Fibroblast of mammary gland (primary cell): ENCODE measurements at places on chromosomes 2 and 18.

- DNase-seq, result no peak
Measured at GRCh38 chr18:78086931-78087330, 837.3 kb downstream of the GALR1 start.

GRCh38 chr2:104880076-104880475 lies 26.2 kb downstream of the POU3F3 start:
- DNase-seq, result no peak

- peak; percentile 82 for DNase-seq
Measured at GRCh38 chr2:217790681-217791392, 212.0 kb downstream of the TNS1 start.

- peak; percentile 98 for DNase-seq
Measured at GRCh38 chr2:128306081-128306930, 12.4 kb downstream of the HS6ST1 start.

DNA sequence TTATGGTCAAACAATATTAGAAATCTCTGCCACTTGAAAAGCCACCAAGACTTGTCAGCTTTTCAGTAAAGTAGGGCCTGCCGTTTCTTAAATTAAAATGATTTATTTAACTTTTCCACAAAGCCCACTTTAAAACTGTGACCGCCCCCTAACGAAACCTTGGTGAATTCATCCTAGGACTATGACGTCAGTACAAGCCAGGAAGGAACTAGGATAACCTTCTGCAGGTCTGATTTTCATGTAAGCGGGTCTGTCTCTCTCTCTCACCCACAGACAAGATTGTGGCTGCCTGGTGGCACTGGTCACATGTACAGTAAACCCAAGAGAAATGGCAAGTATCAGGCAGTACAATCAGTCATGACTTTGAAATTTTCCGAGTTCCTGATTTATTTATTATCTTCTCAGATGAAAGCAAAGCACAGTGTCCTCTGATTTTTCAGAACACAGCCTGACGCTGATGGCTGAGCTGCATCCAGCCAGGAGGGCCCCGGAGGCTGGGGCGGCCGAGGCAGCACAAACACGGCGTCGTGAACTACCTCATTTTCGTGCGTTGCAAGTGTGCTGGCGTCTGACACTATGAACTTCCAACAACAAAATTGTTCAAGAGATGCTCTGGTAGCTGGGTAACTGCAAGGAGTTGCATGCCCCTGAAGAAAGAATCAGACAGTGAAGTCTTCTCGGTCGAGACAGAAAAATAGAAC lies 18.9 kb downstream of the SALL3 start:
- DNase-seq, result no peak

GRCh38 chr18:61992285-61992684 lies 99.5 kb upstream of the RNF152 start:
- peak; percentile 76 for DNase-seq

GRCh38 chr18:58187674-58188073 lies 143.6 kb downstream of the NEDD4L start:
- DNase-seq, result no peak

- DNase-seq, result no peak
Measured at GRCh38 chr18:6495536-6495935, 80.8 kb upstream of the L3MBTL4 start.

DNA sequence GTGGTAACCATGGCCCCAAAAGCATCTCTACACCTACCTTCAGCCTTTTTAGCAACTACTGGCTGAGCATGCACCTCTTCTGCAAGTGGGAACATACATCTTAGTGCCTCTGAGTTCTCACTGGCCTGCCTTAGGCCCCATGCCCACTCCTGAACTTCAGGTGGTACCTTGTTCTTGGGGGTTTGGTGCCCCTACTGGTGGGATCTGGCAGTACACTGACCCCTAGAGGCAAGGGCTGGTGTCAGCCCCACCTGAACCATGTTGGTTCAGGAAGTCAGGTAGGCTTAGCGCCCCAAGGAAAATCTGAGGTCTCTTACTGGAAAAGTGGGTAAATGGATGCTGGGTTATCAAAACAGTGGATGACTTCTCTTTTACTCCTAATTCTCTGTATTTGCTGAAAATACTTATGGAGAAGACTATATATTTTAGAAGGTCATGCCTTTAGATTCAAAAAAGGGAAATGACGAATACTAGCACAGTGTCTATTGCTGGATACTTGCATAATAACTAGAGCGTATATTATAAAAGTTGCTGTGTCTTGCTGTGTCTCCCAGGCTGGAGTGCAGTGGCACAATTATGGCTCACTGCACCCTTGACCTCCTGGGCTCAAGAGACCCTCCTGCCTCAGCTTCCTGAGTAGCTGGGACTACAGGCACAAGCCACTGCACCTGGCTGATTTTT lies 84.6 kb downstream of the RAB31 start:
- no peak for DNase-seq

DNA sequence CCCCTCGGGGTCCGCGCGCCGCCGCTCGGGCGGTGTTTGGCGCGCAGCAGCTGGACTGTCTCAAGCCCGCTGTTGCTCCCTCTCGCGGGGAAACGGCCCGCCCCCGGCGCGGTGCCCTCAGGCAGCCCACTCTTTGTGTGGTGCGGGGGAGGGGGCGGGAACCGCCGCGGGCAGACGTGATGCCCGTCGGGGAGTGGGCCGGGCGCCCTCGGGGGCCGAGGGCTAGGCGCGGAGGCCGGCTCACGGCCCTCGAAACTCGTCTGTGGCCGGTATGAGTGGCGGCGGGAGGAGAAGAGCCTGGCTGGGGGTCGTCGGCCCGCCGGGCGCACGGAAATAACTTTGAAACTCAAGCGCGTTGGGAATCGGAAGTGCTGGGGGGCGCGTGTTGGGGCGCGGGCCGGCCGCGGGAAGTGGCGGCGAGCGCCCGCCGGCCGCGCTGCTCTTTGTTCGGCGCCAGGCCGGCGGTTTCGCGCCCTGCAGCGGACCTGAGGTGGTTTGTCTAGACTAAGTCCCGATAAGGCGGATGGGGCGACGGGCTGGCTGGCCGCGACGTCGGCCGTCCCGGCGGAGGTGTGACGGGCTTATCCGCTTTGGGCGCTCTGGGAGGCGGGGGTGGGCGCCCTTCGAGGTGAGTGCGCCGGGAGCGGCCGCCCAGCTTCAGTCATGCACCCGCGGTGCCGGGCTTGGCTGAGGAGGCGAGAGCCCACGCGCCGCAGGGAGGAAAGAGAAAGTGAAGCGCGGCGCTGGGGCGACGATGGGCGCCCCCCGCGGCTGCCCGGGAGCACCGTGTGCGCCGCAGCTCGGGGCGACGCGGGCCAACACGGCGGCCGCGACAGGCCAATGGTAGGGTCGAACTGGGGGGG lies 679 bp downstream of the PTMA start:
- DNase-seq, result peak; percentile 25

DNA sequence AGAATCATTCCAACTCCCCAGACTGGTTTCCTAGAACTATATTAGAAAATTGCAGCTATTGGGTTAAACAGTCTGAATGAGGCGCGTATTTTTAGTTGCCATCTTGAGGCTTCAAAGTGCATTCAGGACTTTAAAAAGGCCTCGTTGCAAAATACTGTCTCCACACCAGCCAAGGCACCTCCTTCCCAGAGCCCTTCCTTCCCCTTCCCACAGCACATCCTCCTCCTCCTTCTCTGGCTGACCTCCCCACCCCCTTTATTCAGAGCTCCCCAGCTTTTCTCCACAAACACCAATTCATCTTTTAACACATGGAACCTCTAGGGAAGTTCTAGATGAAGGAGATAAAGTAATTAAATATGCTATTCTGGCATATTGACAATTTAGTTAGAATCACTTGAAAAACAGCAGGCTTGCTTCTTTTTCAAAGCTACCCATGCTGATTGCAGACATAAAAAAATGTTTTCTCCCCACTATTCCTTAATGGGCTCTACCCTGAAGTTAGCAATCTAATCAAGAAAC lies 90.3 kb downstream of the RTP5 start:
- no peak for DNase-seq

- no peak for DNase-seq
Measured at GRCh38 chr18:26312199-26312598, 86.0 kb downstream of the TAF4B start.

DNA sequence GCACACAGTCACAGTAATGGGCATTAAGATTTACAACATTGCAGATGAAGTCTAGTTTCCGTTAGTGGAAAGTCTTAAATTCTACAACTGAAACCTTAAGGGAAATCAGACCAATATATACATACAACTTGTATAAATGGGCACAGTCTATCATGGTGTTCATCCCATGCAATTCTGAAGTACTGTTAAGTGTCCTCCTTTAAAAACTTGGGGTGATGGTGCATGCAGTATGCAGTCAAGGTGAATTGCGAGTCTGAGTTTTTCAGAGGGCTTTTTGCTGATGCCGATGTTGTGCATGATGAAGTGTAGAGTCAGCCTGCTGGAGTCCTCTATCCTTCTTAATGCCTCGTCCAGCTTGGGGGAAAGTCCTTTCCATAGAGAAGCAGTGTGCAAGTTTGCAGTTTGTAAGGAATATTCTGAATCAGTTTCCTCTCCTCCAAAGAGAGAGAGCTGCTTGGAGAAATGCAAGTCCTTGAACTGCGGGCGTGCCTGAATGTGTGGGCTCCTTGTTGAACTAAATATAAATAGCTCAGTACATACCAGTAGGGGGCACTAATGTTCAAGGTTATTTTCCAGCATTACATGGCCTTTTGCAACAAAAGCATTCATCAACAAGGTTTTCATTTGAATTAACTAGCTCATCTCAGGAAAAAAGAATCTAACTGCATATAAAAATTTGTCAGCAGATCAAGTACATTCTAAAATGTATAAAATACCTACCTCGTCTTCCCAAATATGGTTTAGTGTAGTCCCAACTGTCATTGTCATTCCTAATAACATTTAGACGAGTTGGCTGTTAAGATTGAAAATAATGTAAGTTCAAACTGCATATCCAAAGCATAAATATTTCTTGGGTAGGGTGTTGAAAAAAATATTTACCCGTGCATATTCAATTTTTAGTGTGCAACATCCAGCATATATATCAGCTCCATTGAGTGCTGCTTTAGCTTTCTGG lies 21.3 kb downstream of the HNRNPLL start:
- peak; percentile 87 for DNase-seq

GRCh38 chr2:39550701-39551285 lies 113.7 kb upstream of the MAP4K3 start:
- DNase-seq, result no peak

- no peak for DNase-seq
Measured at GRCh38 chr2:149456285-149456684, 125.9 kb downstream of the LYPD6 start.

DNA sequence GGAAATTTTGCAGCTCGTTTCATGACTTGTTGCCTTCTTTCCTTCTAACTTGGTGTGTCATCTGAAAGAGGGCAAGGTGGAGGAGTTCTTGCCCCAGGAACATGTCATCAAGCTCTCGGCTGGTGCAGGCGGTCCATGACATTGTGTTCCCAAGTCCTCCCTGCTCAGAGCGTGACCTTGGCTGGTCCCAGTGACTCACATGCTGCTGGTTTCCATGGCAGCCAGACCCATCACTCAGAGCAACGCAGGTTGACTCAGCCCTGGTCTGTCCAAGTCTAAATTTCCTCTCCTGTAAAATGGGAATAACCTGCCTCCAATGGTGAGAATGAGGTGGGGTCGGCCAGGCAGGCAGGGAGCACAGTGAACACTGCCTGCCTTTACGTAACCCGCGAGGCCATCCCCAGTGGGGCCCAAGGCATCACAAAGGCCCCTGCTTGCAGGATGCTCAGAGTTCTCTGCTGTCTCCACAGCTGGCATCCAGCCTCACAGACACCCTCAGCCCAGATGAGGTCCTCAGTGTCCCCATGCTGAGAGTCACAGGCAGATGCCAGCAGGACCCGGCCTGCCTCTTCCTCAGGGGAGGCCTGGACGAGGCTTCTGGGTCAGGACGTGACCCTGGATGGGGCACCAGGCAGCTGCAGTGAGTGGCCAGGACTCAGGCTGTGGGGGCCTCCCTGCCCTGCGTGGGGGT lies 143.7 kb downstream of the TPO start:
- peak; percentile 91 for DNase-seq

- DNase-seq, result no peak
Measured at GRCh38 chr2:126444512-126444911, 211.4 kb upstream of the GYPC start.

DNA sequence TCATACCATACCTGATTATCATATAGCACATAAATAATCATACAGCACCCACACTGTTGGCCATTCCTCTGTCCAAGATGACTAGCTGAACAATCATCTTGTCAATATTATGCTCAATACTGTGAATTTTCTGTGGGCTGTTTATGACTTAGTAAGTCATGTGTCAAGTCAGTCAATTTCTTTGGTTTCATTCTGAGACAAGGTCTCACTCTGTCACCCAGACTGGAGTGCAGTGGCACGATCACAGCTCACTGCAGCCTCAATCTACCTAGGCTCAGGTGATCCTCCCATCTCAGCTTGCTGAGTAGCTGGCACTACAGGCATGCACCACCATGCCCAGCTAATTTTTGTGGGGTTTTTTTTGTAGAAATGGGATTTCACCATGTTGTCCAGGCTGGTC lies 5.7 kb downstream of the MCM6 start:
- DNase-seq, result no peak

GRCh38 chr18:33231474-33232317 lies 208.8 kb downstream of the CCDC178 start:
- DNase-seq, result peak; percentile 72

DNA sequence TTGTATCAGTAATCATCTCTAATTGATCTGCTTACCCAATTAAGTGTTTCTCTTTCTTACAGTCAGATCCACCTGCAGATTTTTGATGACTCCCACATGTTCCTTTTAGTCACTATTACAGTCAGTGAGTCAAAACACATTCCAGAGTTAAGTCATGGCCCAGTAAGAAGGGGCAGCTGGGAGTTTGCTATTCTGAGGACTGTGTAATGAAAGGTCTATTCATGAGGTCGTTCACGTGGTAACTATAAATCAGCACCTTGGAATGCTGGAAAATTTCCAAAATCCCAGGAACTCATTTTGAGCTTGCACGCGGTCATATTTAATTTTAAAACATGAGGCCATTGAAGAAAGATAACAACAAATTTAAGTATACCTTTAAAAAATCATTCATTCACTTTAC lies 252.5 kb downstream of the XIRP2 start:
- peak; percentile 98 for DNase-seq

GRCh38 chr18:58345875-58346274 lies 283.0 kb downstream of the ALPK2 start:
- DNase-seq, result no peak

DNA sequence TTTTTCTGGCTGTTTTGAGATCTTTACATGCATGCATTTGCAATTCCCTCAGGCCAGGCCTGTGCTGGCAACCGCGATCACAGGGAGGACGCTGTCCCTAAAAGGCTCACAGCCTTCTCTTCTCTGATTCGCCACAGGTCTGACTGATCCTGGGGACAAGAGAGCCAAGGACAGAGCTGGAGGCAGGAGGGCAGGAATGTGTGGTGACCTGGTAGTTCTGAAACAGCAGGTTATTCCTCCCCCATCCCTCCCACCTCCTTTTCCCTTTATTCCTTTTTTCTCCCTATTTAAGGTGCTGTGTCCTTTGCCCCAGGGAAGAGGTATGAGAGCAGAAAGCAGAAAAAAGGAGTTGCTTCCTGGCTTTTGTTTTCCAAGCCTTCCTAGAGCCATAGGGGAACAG lies 21.9 kb downstream of the TMEM177 start:
- no peak for DNase-seq

GRCh38 chr2:104599787-104600510 lies 254.0 kb upstream of the POU3F3 start:
- peak; percentile 38 for DNase-seq
